ENCODE measurements at places on chromosomes 5 and 9. TPM values are rescaled to one million over a fixed set of nuclear protein-coding genes. Genes with fewer than 3 reads are reported as not detected.

DNA sequence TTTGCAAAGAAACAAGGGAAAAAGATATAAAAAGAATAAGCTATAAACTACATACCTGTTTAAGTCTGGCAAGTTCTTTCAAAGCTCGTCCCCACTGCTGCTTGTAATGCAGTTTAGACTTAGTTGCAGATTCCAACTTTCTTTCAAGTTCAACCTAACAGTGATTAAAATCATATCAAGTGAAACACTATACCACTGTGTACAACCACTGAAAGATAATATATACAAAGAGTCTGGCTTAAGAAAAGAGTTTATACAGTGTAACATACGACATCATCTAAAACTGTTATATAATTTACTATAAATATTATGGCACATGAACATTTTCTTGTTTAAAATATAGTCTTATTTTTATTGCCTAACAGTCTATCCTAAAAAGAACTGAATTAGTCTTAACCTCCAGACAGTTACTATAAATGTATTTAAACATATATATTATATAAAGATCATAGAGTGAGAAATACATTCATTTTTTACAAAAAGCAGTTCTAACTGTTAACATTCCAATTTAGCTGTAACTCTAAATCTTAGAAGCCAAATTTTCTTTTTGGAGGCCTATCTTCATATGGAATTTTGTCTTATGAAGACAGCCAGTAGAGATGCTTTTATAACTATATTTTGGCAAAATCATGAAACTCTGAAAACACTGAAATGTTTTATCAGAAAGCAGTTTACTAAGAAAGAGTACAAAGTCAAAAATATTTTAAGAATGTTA, 58.6 kb downstream of the CEP120 start:
- no peak for DNase-seq

The ADRA1B gene
- total RNA-seq = 0.17 TPM

- DNase-seq = no peak
Measured at GRCh38 chr9:137025517-137025966, 2.5 kb downstream of the ABCA2 start.

- DNase-seq = no peak
Measured at GRCh38 chr9:128987805-128988204, 40.3 kb downstream of the NUP188 start.

DNA sequence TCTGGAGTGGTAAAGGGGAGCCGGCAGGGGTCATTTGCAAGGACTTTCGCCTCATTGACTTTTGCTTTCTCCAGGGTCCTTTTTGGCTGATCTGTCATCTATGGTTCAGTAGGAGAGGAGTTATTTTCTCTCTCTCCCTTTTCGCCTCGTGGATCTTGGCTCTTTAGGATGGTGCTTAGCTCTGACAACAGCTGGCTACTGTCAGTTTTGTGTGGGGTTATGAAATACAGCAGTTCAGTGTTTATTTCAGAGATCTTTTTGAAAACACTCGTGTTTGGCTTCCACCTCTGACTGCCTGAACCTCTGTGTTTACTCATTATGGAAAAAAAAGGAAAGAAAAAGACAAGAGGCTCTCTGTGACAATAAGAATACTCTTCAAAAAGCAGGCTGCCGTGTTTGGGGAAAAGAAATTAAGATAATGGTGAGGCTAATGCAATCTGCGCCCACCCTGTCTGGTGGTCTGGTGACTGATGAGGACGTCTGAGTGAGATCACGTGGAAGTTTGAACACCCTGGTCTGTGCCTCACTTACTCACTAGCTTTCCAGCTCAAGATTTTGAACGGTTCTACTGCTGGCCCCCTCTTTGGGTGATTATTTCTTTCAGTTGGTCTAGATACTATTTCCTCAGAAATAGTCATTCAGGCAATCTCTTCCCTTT, 567.7 kb downstream of the CAAP1 start:
- DNase-seq = no peak

- DNase-seq = no peak
Measured at GRCh38 chr5:179410291-179411160, 65.3 kb upstream of the ADAMTS2 start.

DNA sequence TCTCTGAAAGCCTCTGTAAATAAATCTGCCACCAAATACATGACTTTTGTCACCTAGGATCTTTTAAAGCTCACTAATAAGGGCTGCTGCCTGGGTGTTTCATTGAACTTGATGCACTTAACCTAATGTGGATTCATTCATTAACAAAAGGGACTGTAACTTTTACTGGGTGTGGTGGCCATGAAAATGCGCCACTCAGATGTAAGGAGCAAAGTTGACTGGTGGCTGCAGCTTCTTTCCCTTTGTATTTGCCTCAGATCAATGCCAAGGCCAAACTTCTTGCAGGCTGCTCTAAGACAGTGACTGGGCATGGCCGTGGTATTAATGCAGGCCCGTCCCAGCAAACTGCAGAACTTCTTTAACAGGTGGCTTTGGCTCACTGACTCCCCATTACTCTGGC, 22.9 kb downstream of the FAM240B start:
- no peak for DNase-seq

The SMIM33 gene
- total RNA-seq = not detected

DNA sequence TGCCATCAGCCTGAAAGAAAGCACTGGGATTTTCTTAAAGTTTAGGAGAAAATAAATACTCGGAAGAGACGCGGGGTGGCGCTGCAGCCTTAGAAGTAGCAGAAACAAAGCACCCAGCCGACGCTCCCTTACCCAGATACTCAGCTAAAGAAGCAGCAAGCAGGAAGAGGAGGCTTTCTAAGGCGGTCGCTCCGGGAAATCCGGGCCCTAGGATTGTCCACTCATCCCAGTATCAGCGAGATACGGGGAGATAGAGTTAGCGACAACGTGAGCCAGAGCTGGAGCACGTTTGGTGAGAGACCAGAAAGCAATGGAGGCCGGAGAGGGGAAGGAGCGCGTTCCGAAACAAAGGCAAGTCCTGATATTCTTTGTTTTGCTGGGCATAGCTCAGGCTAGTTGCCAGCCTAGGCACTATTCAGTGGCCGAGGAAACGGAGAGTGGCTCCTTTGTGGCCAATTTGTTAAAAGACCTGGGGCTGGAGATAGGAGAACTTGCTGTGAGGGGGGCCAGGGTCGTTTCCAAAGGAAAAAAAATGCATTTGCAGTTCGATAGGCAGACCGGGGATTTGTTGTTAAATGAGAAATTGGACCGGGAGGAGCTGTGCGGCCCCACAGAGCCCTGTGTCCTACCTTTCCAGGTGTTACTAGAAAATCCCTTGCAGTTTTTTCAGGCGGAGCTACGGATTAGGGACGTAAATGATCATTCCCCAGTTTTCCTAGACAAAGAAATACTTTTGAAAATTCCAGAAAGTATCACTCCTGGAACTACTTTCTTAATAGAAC, at the start of gene PCDHB2:
TSS of gene PCDHB2 (plus strand) at position 135 of the 782 bp plus-strand sequence. CDS start at position 311, 176 bp downstream.
- peak; percentile 11 for DNase-seq

DNA sequence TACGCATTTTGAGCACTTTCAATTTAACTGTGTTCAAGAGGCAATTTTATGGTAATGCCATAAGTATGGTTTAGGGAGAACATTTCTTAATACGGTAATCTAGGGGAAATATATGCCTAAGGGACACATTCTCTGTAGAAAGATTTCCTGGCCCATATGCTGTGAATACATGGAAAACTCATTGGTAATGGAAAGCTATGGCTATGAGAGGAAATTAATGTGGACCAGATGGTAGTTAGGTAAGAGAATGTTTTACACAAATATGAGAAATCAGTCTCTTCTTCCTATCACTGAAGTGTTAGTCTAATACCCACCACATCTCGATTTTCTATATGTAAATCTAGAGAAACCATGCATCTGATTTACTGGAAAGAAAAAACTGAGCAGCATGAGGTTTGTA, 105.0 kb downstream of the SEMA6A start:
- DNase-seq = no peak

The PCDHGA1 gene
- total RNA-seq = 0.72 TPM

DNA sequence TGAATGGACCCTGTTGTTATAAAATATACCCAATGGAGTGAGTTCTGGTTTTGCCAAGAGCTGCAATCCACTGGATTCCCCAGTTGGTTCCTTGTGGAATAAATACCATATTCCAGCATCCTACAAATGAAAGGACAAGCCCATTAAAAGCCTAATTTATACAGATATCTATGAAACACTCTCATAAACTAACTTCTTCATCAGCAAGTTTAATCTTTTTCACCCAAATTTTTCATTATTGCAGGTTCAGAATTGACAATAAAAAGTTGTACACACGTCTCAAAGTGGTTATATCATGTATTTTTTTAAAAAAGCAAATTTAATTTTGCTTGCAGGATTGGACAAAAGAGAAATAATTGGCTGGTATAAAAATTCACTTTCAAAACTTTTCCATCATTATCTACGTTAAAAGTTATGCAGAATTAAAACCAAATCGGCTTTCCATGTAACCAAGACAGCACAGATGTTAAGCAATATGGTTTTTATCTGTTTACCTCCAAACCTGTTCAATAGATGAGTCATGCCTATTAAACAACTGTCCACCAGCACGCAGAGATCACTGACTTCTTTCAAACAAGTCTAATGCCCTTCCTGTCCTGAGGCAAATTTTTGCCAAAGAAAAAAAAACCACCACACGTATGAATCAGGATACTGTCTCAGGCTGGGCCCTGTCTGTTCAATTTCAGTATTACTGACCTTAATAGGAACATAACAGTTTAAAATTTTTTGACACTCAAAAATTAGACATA, 42.5 kb downstream of the CEMIP2 start:
- peak; percentile 60 for DNase-seq

DNA sequence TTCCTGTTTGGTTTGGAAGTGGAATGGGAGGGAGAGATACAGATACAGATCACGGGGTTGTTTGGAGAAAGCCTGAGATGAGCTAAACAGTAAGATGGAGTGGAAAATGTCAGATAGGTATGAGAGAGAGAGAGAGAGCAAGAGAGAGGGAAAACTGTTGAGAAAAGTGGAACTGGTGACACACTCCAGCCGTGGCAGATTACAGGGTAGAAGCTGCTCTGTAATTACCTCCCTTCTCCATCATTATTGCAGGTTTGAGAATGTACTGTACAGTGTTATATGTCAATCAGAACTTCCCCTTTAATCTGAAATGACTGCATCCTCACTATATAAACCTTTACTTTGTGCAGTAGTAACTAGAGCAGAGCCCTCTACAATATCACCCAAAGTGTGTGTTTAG, 74.5 kb upstream of the WWC1 start:
- no peak for DNase-seq

The SHISAL2B gene
- total RNA-seq = not detected

GRCh38 chr5:40603378-40603777, 76.3 kb upstream of the PTGER4 start:
- no peak for DNase-seq

The HTR4 gene
- not detected for total RNA-seq

DNA sequence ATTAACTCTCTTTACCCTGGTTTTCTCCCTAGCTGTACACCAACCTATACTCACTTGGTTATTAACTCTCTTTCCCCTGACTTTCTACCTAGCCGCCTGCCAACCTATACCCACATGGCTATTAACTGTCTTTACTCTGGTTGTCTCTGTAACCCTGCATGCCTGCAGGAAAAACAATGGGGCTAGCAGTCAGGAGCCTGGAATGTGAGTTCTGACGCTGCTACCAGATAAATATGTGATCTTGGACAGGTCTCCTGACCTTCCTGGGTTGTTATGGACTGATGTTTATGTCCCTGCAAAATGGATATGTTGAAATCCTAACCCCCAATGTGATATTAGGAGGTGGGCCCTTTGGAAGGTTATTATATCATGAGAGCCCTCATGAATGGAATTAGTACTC, 119.2 kb downstream of the SMARCA2 start:
- no peak for DNase-seq

GRCh38 chr5:881551-881935, 11.1 kb downstream of the BRD9 start:
- no peak for DNase-seq

DNA sequence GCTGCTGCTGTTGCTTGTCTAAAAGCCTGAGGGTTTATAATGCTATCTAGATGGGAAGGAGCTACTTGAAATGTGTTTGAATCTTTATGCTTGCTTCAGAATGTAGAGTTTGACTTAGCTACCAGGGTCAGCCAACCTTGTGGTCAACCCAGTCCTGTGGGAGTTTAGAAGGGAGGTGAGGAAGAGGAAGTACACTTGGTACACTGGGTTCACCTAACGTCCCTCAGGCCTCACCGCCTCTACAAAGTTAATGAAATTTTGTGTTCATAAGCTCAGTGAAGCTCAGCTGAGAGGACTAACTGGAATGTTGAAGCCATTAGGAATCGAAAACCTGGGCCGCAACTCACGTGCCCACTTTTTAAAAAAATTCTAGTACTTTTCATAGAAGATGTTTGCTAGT, 10.7 kb downstream of the IQGAP2 start:
- no peak for DNase-seq

- DNase-seq = no peak
Measured at GRCh38 chr9:84924266-84924665, 254.7 kb downstream of the NTRK2 start.

DNA sequence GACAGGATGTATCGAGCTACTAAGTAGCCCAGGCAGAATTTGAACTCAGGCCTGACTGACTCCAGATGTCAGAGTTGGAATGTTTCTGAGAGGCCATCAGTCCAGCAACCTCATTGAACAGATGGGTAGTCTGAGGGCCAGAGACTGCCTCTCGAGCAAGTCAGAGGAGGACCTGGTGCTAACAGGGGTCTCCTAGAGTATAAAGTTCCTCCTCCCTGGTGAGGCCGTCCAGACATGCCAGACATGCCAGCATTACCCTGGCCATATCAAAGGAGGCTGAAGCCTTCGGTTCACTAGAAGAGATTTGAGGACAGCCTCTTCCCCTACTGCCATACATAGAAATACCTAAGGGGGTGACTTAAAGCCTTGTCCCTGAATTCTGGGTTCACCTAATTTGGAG, 81.2 kb downstream of the ZNF618 start:
- no peak for DNase-seq

DNA sequence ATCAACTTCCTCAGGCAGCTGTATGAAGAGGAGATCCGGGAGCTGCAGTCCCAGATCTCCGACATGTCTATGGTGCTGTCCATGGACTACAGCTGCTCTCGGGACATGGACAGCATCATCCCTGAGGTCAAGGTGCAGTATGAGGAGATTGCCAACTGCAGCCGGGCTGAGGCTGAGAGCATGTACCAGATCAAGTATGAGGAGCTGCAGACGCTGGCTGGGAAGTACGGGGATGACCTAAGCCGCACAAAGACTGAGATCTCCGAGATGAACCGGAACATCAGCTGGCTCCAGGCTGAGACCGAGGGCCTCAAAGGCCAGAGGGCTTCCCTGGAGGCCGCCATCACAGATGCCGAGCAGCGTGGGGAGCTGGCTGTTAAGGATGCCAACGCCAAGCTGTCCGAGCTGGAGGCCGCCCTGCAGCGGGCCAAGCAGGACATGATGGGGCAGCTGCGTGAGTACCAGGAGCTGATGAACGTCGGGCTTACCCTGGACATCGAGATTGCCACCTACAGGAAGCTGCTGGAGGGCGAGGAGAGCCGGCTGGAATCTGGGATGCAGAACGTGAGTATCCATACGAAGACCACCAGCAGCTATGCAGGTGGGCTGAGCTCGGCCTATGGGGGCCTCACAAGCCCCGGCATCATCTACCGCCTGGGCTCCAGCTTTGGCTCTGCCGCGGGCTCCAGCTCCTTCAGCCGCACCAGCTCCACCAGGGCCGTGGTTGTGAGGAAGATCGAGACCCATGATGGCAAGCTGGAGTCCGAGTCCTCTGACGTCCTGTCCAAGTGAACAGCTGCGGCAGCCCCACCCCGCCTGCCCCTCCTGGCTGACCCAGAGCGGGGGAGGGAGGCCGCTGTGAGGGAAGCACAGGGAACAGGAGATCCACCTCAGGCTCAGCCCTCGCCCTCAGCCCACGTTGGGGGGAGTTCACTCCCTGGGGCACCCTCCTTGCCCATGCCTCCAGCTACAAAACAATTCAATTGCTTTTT, 84.0 kb downstream of the SEC61B start:
- no peak for DNase-seq
